Stimulated activated CD8-positive, alpha-beta memory T cell treated with anti-CD3 and anti-CD28 coated beads, Interleukin-15, amount 100 ng/mL, for 4 hours (primary cell): ENCODE measurements at places on chromosomes 1 and 21.
A peak's percentile ranks its signal among the peaks of the same experiment; 100 is the strongest.

- DNase-seq: no peak
Observed at GRCh38 chr1:221015159-221015790, 136.0 kb downstream of the HLX start.

- DNase-seq: no peak
Observed at GRCh38 chr1:34681480-34682451, 73.1 kb upstream of the GJB5 start.

GRCh38 chr1:18998016-18998724, 41.7 kb upstream of the IFFO2 start:
- DNase-seq: no peak

DNA sequence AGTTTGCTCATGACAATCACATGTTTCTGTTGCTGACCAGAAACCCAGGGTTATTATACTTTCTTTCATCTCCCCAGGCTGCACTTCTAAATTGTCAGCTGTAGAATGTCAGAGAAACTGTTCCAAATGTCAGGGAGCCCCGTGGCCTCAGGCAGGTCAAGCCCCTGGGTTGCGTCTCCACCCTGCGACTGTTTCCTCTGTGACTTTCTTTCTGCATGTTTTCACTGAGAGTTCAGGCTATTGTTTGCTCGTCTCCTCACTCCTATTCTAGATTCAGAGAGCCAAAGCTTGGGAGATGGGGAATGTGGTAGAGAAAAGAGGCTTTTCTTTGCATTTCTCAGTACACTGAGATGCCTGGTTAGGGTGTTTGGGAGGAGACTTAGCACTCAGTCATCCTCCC, 97.4 kb downstream of the CENPF start:
- no peak for DNase-seq

GRCh38 chr1:150807249-150808023, 624 bp downstream of the CTSK start:
- no peak for DNase-seq

DNA sequence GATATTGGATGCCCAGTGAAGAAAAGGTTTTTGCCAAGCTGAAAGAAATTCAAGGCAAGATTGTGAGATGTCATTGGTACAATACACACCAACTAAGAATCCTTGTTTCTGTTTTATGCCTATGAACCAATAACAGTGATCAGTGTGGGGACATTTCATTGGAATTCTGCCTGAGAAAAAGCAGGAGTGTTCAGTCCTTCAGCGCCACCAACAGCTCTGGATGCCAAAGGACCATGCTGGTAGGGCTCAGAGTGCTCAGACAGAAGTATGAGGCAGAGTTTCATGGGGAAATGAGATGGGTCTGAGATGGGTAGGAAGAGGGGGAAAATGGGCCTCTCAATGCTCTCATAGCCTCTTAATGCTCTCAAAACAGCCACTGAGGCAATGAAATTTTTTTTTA, 56.5 kb downstream of the GABPA start:
- DNase-seq: no peak

- DNase-seq: no peak
Observed at GRCh38 chr1:44421446-44421884, 16.4 kb downstream of the RNF220 start.

DNA sequence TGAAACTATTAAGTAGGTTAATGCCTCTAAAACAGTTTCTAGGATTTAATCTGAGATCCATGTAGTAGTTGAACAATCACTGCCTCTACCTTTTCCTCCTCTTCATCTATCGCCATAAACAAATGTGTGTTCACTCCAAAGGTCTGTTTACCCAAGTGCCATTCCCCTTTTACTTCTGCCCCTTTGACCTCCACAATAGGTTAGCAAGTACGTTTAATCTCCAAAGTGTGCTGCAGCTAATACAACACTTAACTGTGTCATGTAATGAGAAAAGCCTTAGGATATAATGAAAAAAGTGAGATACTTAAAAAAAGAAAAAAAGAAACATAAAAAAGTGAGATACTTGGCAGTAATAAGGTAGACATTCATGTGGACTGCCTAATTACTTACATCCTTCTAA, 28.2 kb downstream of the GPBP1L1 start:
- DNase-seq: no peak

GRCh38 chr1:37434292-37435225, 39.8 kb upstream of the ZC3H12A start:
- peak; percentile 38 for DNase-seq

DNA sequence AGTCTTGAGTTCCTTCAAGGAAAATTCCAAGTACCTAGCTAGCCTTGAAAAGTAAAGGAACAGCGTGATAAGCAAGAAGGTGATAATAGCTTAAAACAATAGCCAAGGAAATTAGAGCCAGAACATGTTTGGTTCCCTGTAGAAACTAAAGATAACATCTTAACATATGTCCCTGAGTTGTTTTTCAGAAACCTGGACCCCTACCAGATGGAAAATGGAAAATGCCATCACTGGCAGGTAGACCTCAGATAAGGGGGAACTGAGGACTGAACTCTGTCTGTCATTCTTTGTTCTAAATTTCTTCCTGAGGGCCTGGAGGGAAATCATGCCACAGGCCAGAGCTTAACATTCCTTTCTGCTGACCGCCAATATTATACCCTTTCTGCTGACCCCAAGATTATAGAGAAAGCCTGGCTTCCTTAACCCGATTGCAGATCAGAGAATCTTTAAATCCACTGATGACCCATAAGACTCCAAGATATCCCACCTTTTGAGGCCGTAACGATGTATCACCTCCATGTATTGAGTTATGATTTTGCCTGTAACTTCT, 23.4 kb downstream of the CNIH3 start:
- DNase-seq: no peak

- DNase-seq: no peak
Observed at GRCh38 chr1:166089804-166090203, 77.0 kb downstream of the FAM78B start.

GRCh38 chr21:21051109-21052055, 53.2 kb downstream of the NCAM2 start:
- no peak for DNase-seq

DNA sequence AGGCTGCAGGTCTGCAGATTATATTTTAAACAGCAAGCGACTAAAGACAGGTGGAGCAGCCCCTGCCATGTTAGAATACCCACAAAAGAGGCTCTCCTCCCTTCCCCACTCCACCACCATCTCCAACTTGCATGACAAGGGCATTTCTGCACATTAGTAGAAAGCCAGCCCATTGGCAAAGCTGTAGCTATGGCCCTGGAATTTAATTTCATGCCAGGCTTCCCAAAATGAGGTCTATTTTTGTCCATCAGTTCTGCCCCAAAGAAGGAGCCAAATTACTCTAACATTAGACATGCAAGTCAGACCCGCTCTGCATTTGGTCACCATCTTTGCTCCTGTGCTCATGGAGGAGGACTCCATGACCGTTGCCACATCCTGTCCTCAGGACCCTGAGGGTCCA, 115.2 kb downstream of the LAMC2 start:
- no peak for DNase-seq

- no peak for DNase-seq
Observed at GRCh38 chr1:30911059-30911954, 2.7 kb upstream of the SDC3 start.

DNA sequence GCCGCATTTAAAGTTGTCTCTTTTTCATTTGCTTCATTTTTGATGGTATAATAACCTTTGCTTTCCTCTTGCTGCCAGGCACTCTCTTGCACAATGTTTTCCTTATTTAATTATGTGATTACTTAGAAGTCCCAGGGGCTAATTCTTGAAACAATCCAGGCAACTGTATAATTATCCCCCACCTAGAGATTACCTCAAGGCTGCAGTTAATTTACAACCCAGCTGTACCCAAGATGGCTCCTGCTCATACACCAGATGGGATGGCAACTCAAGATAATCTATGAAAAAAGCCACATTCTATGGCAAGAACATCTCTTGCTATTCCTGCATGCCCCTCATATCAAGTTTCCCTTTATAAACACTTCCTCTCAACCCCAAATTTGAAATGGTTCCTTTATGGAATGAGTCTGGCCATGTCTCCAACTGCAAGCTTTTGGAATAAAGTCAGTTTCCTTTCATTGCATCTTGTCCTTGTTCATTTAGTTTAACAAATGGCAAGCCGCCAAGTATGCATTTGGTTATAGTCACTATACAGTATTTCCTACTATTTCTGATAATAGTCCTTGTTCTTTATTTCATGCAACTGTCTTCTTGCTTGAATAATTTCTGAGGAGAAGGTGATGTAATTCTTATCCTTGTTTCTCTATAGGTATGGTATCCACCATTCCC, 1042.6 kb downstream of the PLA2G4A start:
- no peak for DNase-seq

- no peak for DNase-seq
Observed at GRCh38 chr1:208090388-208091301, 153.5 kb downstream of the PLXNA2 start.

DNA sequence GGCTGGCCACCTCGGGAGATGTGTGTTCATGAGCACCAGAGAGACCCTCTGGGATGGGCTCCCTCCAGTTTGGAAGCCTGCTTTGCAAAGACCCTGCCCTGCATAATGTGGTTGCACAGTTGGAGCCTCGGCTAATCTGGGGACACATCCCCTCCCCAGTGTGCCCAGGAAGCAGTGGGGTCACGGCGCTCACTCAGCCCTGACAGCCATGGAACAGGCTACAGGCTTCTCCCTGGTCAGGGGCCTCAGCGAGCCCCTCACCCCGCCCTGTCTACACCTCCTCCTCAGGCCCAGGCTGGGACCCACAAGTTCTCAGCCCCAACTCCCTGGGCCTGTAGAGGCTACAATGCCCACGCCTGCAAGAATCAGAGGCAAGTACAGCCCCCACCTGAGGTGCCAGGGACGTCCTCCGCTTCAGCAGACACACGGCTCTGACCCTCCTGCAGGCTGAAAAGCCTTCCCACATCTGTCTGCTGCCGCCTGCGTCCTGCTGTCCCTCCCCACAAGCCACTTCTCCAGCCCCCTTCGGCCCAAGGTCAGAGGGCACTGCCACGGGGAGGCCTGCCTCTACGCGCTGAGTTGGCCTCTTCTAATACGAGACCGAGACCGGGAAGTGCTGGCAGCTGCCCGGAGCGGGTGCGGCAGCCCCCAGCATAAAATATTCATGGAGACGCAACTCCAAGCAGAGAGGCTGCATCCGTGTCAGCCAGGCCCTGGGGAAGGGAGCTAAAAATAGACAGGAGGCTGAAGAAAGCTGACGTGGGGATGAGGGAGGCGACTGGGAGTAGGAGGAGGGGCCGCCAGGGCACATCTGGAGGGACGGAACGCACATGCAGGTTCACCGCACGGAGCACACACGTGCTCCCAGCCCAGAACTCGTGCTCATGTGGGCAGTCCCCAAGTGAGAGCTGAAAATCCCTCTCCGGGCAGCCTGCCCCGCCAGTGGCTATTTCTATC, 15.2 kb upstream of the GPR153 start:
- no peak for DNase-seq

- DNase-seq: no peak
Observed at GRCh38 chr1:24878775-24879742, 51.0 kb downstream of the RUNX3 start.

DNA sequence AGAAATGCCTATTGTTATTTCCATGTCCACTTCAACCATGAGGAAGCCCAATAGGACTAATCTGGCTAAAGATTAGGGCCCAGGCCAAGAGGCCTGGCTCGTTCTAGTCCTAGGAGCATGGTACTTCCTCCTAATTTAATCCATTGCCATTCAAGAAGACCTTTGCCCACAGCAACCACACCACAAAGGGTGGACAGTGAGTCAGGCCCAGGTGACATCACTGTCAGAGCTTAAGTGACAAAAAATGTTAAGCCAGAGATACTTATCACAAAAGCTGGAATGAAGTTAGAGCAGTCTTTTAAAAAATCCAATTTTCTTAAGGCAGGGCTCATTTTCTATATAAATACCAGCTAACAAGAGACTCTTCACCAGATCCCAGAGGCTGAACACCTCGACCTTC, at the start of gene SPRR3:
SPRR3 (plus strand) TSS at position 368 of the 400 bp plus-strand sequence. CDS start 1,272 bp downstream, outside the sequence.
- DNase-seq: no peak

DNA sequence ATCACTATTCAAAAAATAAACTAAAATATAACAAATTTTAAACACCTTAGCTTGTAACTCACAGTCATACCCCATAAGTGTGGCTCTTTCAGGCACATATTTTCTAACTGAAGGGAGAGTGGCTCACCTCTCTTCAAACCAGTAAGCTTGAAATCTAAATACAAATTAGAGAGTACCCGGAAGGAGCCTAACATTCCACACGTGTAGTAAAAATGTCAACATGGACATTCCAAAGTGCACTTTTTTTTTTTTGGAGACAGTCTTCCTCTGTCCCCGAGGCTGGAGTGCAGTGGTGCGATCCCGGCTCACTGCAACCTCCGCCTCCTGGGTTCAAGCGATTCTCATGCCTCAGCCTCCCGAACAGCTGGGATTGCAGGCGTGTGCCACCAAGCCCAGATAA, 275.6 kb upstream of the ADGRL2 start:
- DNase-seq: no peak

- no peak for DNase-seq
Observed at GRCh38 chr1:237098541-237098940, 56.6 kb downstream of the RYR2 start.

DNA sequence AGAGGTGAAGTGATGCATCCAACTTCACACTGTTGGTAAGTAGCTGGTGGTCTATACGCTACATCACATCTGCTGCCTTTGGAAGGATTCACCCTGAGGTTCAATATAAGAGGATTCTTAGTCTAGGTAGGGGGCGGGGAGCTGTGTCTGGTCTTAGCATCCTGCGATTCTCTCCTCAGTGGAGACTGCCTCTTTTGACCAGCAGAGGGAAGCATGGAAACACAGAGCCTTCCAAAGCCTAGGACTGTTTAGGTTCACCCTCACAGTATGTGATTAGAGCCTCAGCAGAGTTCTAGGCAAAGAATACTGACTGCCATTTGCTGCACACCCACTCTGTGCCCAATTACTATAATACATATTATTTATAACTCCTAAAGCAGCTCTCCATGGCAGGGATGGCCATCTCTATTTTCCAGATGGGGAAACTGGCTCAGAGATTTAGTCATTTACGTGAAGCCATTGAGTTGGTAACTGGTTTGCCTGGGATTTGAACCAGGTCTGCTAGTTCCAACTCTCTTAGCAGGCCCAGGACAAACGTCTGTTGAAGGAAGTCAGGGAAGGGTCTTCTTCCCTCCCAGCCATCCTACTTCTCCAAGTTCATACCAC, 28.9 kb upstream of the EFCAB14 start:
- DNase-seq: no peak

- no peak for DNase-seq
Observed at GRCh38 chr1:111717450-111717849, 21.7 kb downstream of the INKA2 start.

DNA sequence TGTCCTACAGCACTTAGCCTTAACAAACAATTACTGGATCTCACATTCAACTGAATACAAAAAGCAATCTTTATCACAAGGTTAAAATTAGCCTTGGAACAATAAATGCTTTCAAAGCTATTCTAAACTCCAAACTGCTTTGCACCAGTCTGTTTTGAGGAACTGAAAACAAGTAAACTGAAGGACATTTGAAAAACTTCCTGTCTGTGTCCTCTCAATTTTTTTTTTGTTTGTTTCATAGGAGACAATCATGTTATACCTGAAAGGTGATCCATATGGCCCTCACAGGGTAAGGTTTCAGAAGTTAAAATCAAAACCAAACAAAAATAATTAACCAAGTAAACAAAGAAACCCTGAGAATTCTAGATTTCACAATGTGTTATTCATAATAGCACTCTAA, 459.1 kb downstream of the DPYD start:
- DNase-seq: no peak
